CD8-positive, alpha-beta memory T cell (primary cell): ENCODE measurements at places on chromosomes 16 and 17.

DNA sequence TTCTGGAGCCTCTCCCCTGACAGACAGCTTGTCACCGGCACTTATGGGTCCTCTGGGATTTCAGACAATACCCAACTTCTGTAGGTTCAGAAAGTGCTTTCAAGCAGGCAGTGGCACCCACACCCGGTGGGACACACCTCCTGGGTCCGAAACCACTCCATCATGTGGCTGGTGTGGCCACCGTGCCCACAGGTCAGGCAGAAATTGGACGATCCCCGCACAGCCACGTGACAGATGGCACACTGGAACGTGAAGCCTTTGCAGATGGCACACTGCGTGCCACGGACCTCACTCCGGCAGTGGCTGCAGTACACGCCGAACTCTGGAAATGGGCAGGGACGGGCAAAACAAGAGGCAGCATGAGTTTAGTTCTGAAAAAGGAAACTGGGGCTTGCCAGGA is 99.5 kb upstream of the FA2H start:
- no peak for DNase-seq

- no peak for DNase-seq
These were observed 119.1 kb upstream of the ANKFN1 start for GRCh38 chr17:56034197-56034635.

GRCh38 chr17:40092581-40092980 is 7.8 kb downstream of the NR1D1 start:
- no peak for DNase-seq

DNA sequence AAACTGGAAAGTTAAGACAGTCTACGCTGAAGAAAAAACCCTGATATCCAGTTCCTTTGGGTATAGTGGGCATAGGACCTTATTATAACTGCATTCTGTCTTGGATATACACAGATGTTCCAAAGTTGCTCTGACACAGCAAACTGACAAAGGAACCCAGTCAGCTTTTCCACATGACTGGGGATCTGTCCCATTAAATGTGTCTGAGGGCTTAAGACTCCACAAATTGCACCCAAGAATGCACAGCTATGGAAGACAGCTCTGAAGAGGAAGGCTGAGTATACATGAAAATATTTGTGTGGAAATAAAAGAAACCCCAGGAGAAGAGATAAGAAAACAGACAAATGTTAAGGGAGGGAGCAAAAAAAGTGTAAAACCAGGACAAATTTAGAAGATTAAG is 114.1 kb downstream of the SPAG9 start:
- DNase-seq, result no peak
